ENCODE measurements at places on chromosomes 1 and 21.

DNA sequence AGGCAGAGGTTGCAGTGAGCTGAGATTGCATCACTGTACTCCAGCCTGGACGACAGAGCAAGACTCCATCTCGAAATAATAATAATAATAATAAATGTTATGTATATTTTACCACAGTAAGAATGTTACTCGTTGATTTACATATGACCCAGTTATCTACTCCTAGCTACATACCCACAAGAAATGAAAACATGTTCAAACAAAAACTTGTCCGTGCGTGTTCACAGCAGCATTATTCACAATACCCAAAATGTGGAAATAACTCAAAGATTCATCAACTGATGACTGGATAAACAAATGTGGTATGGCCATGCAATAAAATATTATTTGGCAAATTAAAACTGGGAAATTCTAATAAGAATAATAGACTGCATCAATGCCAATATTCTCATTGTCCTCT lies 31.7 kb upstream of the ENSA start:
- DNase-seq, result no peak

GRCh38 chr1:53982034-53982762 lies 35.8 kb downstream of the LDLRAD1 start:
- no peak for DNase-seq

DNA sequence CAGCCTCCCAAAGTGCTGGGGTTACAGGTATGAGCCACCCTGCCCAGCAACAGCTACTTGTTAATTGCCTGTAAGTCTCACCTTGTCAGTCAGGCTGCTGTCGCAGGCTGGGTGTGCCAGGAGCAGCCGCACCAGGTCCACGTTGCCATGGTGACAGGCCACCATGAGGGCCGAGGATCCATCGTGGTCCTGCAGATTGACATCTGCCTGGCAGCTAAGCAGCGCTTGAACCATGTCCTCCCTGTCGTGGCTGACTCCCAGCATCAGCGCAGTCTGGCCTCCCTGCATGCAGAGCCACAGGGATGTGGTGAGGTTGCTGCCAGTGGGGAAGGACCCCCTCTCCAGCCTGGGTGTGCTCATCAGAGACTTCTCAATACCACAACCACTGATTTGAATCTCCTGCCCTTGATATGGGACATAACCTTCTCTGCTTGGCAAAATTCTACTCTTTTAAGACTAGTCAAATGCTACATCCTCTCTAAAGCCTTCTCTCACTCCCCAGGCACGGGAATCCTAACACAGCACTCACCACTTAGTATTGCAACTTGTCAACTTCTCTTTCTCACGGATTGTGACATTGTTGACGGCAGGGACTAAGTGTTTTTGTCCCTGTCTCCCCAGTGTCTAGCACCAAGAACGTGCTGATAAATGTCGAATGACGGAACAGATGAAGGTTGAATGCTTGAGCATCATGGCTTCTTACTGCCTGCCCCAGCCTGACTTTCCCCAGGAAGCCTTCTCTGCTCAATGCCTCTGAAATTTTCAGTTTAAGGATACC lies 52.9 kb downstream of the L1TD1 start:
- no peak for DNase-seq

- no peak for DNase-seq
Measured at GRCh38 chr1:201468501-201468843, 516 bp downstream of the PHLDA3 start.

DNA sequence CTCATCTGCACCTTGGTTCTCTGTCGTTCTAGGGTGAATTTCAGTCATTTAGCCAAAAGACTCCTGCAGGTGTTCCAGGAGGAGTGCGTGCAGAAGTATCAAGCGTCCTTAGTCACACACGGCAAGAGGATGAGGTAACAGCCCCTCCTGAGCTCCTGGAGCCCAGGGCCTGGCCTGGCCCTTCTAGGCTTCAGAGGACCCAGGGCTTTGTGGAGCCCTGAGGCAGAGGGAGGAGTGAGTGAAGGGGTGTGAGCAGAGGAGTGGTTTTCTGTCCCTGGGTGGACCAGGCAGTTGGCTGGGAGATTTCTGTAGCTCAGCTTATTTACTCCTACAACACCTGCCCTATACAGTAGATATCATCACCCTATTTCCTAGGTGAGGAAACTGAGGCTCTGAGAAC lies 15.7 kb upstream of the RASSF5 start:
- DNase-seq, result no peak

DNA sequence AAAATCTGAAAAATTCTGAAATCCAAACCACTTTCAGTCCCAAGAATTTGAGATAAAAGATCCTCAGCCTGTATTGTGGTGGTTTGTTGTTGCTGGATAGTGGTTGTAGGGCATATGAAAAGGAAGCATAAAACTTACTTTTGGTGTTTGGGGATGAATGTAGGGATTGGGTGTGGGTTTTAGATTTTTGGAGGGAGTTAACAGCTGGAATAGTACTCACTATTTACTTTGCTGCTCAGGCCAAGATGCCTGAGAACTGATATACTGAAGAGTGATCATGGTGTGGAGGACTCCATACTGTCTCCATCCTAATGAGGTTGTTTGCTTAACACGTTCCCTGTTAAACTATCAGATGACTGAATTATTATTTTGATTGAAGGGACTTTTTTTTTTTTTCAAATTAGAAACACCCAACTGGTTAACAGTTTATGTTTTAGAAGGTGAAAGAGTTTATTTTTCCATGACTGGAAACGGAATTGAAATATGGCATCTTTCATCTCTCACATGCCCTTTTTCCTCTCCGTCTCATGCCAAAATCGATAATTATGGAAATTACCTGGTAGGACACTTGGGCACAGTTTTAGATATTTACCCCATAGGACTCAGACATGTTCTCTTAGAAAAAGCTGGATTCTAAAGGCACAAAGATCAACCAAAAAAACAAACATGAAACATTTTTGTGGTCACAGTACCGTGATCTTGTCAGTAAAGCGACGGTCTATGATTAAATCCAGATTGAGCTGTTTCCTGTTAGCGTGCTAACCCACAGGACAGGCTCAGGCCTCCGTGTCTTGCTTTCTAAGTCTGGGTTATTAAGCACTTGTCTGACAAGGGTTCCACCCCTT lies 37.3 kb downstream of the RGL1 start:
- DNase-seq, result no peak

- no peak for DNase-seq
Measured at GRCh38 chr1:223421025-223421424, 27.8 kb downstream of the CCDC185 start.

DNA sequence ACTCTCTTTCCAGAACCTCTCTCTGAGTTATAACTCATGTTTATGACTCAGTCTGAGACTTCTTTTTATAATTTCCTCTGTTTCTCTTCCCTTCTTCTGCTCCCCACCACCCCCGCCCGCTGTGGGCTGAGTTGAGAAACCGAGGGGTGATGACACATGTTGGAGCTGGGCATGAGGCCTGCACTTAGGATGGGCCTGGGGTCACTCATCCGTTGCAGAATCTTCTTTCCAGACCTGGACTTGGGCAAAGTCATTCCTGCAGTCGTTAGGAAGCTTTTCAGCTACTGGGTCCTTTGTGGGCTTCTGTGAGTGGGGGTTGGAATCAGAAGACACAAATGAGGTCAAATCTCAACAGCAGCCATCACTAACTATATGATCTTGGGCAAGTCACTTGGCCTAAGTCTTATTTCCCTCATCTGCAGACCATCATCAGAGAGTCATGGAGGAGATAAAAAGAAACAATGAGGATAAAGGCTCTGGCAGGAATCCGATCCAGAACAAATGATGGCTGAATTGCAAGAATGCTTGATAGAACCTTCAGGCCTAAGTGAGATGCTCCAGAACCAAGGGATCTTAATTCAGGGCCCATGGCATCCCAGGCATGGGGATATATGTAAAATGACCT lies 53.4 kb downstream of the RPS6KA1 start:
- no peak for DNase-seq

DNA sequence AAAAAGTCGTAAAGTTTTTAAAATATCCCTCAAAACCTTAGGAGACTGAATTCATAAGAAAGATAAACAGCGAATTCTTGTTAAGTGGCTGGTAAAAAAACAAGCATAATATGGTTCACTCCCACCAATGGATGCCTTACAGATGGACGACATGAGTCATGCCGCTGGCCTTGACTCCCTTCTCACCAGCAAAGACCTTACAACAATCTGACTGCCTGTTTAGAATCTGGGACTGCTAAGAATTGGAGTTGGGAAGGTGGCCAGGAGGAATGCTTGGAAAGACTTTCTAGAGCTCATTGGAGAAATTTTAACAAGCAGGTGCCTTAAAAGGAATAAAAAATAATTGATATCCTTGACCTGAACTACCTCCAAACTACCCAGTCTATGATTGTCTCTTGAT lies 206.9 kb upstream of the FMN2 start:
- DNase-seq, result no peak

DNA sequence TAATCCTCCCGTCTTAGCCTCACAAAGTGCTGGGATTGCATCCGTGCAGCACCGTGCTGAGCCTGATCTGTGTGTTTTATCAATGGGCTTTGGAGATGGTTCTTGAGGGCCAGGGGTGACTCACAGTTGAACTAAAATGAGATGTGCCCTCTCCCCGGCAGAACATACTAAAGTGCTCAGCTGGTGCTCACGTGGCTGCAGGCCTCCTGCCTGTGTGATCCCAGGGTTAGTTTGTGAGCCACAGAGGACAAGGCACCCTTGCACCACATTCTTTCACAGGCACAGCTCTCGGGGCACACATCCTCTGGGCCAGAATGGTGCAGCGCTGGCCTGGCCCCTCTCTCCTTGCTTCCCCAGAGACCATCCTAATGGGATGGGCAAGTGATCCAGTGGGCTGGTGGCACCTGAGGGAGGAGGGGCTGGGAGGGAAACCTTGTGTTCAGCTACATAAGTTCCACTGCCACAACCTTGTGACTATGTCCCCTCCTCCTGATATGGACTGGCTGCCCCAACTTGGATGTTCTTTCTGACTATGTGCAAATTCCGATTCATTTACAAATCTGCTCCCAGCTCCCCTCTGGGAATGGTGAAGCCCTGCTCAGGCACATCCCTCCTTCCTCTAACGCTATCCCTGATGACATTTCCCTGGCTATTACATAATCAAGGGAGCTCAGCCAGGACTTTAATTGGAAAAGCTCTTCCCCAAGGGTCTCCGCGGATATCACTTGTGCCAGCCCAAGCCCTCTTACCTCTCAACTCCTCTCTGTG lies 197.0 kb upstream of the EDN2 start:
- DNase-seq, result no peak

DNA sequence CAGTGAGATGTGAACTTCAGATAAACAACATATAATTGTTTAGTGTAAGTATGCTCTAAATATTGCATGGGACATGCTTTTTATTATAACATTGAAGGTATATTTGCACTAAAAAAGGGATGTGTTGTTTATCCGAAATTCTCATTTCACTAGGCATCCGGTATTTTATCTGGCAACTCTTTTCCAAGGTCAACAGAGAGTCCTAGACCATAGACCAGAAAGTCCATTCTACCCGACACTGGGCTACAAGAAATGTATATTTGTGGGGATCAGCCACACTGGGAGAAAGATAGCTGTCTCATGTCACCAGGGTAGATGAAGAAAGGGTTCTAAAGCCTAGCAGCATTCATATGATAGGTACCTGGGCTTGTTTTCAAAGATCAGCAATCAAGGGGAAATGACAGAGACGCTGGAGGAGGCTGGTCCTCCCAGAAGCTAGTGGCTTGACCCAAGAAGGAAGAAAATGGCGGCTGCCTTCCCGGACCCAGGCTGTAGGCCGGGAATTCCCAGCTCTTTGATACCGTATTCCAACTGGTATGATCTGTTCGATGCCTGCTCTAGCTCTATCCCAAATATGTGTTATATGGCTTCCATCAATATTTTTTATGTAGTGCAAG lies 161.1 kb upstream of the IRF2BP2 start:
- no peak for DNase-seq

All from H54 (cell line).